ENCODE measurements at places on chromosomes 6 and 20. TPM values are rescaled to one million over a fixed set of nuclear protein-coding genes. Genes with fewer than 3 reads are reported as not detected.

- no peak for DNase-seq
Observed at GRCh38 chr6:38997128-38997761, 51.3 kb upstream of the GLP1R start.

DNA sequence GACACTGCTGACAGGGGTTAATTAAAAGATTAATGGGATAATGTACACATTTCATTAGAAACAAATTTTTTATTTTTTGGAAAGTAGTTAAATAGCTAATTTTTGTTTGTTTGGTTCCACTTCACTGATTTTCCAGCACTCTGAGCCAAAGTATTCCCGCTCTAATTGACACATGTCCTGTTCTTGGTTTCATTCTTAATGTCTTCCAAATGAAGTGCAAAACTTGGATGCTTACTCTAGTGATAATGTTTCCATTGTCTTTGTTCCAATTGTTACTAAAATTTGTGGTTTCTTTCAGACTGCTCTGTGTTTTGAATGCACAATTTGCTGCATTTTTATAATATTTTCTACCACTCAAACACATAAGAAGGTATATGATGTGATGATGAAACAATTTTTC, 794.3 kb downstream of the PHF3 start:
- no peak for DNase-seq

- no peak for DNase-seq
Observed at GRCh38 chr6:107707346-107708275, 116.5 kb downstream of the SCML4 start.

GRCh38 chr6:164097551-164098398, 683.3 kb downstream of the QKI start:
- no peak for DNase-seq

The HSPA1L gene
- 2.8 TPM for total RNA-seq

GRCh38 chr6:105757512-105758200, 328.5 kb upstream of the PRDM1 start:
- DNase-seq, result no peak

The TBXT gene
- total RNA-seq, result not detected

DNA sequence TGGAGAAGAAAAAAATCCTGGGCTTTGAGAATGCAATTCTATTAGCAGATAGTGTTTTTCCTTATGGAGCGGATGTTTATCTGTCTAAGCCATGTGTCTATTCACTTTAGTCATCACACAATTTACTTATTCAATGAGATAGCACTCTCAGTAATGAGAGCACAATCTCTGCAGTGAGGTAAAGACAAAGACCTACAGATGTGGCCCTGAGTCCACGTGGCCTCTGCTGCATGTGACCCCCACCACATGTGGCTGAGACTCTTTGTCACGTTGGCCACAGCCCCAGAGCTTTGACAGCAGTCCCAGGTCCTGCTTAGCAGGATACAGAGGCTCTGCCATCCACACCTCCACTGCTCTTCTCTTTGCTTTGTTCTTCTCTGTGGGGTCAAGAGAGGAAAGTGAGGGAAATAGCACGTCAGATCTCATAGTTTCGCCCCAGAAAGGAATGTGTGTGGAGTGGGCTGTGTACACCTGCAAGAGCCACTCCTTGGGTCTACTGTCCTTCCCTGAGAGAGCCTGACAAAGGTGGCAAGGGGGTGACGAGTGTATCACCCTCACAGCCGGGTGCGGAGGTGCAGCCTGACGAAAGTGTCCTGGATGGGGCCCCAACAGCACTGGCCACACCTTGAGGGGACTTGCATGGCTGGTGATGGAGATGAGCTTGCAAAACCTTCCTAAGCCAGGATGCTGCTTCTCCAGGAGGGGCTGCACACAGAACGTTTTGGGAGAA, 40.7 kb downstream of the ZNF831 start:
- no peak for DNase-seq

- no peak for DNase-seq
Observed at GRCh38 chr6:36721369-36722140, 23.9 kb downstream of the RAB44 start.

The ADGRG6 gene
- total RNA-seq, result 2.7 TPM

DNA sequence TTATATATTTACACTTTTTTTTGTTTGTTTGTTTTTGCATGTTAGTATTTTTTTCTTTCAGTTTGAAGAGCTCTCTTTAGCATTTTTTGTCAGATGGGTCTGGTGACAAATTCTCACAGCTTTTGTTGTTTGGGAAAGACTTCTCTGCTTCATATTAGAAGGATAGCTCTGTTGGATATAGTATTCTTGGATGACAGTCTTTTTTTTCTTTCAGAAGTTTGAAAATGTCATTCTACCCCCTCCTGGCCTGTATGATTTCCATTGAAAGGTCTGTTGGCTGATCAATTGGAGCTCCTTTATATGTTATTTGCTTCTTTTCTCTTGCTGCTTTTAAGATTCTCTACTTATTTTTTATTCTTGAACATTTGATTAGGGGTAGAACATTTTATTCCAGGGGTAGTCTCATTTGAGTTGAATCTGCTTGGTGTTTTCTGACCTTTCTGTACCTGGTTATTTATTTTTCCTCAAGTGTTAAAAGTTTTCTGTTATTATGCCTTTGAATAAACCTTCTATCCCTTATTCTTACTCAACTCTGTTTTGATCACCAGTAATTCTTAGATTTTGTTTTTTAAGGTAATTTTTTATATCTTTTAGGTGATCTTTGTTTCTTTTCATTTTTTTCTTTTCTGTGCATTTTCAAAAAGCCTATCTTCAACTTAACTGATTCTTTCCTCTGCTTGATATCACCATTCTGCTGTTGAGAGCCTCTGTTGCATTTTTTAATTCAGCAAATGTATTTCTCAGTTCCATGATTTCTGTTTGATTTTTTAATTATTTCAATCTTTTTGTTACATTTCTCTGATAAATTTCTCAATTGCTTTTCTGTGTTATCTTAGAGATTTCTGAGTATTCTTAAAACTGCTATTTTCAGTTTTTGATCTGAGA, 176.8 kb upstream of the ECI2 start:
- DNase-seq, result no peak

GRCh38 chr6:133956416-133957049, 3.5 kb downstream of the TBPL1 start:
- no peak for DNase-seq

GRCh38 chr20:63652192-63652980, 838 bp downstream of the STMN3 start:
- DNase-seq, result no peak

The GRIK2 gene
- not detected for total RNA-seq

DNA sequence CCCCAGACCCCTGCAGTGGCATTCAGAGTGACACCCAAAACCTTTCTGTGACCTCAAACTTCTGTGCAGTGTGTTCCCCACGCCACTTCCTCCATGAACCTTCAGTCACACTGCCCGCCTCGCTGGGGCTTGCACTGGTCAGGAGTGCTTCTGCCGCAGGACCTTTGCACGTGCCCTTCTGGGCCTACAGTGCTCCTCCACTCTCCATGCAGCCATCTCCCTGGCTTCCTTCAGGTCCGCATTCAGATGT, 27.1 kb downstream of the SYNJ2 start:
- no peak for DNase-seq

DNA sequence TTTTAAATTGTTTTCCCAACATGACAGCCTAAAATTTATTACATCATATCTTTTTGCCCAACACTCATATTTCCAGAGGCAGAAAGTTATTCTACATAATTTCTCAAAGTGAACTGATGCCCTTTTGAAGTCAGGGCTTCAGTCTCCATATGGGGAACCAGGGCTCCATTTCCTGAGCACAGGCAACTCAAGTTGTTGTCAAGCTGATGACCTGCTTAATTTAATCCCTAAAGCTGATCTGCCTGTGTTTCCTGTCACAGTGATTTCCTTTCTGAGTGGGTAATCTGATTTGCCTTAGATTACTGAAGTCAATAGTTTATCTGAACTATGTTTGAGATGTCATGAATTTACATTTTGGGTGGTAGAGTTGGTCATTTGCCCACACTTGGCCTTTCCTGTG, 932.1 kb upstream of the MANEA start:
- DNase-seq, result no peak

- DNase-seq, result no peak
Observed at GRCh38 chr20:42341654-42342053, 723.5 kb upstream of the CHD6 start.

DNA sequence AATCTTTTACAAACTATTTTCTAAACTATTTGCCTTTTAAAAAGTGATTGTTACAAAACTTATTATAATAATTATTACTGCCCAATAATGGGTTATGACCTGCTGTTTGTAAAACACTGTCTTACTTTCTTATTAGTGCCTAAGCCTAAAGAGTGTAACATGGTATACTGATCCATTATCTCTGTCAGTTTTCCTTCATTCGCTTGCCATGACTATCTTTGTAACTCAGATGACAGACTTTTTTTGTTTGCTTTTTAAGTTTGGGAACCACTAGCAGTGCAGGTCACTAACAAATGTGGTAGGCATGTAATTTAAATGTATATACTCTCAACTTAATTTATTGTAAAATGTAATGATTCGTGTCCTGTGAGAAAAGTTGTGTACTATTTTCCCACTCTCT, 9.9 kb upstream of the TFB1M start:
- no peak for DNase-seq

DNA sequence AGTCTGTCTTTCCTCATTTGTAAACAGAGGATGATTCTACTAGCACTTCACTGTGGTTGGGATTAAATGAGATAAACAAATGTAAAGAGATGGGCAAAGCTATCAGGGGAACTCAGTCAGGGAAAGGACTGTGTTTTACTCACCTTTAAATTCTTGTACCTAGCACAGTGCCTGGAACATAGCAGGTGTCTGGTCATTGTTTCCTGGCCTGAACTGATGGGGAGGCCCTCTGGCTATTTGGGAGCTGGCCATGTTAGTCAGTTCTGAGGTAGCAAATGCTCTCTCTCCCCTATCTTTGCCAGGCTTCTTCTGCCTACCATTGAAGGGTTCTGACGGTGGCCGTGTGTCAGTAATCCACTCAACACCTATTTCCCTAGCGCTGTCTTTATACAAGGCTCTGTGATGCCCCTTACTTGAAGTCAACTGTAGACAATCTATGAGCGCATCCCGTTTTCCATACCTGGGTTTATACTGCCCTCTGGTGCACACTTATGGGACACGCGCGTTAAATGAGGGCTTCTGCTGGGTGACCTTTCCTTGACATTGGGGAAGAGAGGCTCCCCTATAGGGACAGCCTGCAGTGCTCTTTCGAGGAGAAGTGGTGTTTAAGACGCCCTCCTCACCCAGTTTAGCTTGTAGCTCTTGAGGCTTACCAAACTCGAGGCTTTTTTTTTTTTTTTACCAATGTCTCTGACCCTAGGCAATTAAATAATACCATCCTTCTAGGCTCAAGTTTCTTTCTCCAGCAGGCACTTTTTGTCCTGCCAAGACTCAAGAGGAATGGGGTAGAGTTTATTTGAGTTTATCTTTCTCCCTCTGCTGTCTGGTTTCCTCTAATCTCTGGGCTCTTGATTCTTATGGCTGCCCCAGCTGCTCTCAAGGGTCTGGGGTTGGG, 4.0 kb upstream of the SPATS1 start:
- peak; percentile 72 for DNase-seq

GRCh38 chr6:150254770-150255169, 111.9 kb downstream of the PPP1R14C start:
- no peak for DNase-seq

The MAP1LC3A gene
- 1.3 TPM for total RNA-seq

- no peak for DNase-seq
Observed at GRCh38 chr20:63766695-63767426, 27.3 kb downstream of the SLC2A4RG start.

- DNase-seq, result no peak
Observed at GRCh38 chr20:12717061-12717460, 291.7 kb upstream of the SPTLC3 start.

GRCh38 chr20:36741072-36741471, 4.8 kb downstream of the NDRG3 start:
- DNase-seq, result no peak

GRCh38 chr6:24408719-24409410, 6.1 kb downstream of the MRS2 start:
- DNase-seq, result no peak

The OPN5 gene
- not detected for total RNA-seq

DNA sequence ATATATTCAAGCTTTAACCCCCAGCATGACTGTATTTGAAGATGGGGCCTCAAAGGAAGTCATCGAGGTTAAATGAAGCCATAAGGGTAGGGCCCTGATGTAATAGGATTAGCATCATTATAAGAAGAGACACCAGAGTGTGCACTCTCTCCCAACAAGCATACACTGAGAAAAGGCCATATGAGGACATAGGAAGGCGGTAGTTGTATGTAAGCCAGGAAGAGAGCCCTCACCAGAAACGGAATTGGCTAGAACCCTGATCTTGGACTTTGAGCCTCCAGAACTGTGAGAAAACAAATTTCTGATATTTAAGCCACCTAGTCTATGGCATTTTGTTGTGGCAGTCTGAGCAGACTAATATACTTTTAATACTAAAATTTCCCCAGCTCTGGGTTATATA, 150.1 kb upstream of the STXBP5 start:
- DNase-seq, result no peak

The SIRPB1 gene
- total RNA-seq, result 0.99 TPM

GRCh38 chr6:110548110-110548847, 71.9 kb upstream of the SLC22A16 start:
- DNase-seq, result no peak

- DNase-seq, result no peak
Observed at GRCh38 chr6:153966001-153966400, 73.0 kb upstream of the OPRM1 start.

The OR12D3 gene
- total RNA-seq, result not detected

GRCh38 chr6:45803071-45803470, 212.6 kb downstream of the CLIC5 start:
- no peak for DNase-seq

- no peak for DNase-seq
Observed at GRCh38 chr6:38436726-38437465, 202.8 kb downstream of the BTBD9 start.

The LRRC1 gene
- total RNA-seq, result 3.6 TPM

The SLC17A3 gene
- 1.6 TPM for total RNA-seq

DNA sequence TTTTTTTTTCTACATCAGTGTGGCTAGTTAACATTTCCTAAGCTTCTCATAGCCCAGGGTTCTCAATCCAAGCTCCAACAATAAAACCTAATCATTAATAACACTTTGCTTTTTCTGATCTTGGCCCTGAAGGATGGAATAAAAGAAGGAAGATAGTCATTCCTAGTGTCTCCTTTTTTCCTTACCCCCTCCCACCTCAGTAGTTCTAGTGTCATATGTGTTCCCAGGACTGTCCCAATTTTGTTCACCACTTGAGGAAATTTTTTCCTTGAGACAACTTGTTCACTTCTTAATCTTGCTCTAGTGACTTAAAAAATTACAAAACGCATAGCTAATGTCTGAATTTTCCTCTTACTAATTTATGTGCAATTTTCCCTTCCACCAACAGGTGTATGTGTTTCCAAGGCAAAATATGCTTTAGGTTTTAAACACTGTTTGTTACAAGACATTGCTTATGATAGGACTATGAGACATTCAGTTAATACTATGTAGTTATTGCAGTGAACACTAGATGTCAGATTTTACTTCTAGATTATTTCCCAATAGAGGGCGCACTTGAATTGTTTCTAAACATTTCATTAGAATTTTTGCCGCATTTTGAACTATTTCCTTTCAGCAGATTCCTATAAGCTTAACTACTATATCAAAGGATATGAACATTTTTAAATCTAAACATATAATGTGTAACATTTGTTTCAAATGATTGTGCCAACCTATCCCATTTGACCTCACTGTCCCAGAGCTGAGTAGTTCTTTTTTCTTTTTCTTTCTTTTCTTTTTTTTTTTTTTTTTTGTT, 18.5 kb upstream of the C6orf141 start:
- DNase-seq, result no peak

The RHAG gene
- not detected for total RNA-seq

The ENPP5 gene
- 0.66 TPM for total RNA-seq

The HDDC2 gene
- 60.1 TPM for total RNA-seq

Measured in activated naive CD4-positive, alpha-beta T cell treated with anti-CD3 and anti-CD28 coated beads, Interleukin-2, amount 50 U/mL, for 72 hours (primary cell).